ENCODE measurements at places on chromosomes 11 and 22.

GRCh38 chr11:79432138-79432537 lies 8.7 kb downstream of the TENM4 start:
- no peak for DNase-seq

DNA sequence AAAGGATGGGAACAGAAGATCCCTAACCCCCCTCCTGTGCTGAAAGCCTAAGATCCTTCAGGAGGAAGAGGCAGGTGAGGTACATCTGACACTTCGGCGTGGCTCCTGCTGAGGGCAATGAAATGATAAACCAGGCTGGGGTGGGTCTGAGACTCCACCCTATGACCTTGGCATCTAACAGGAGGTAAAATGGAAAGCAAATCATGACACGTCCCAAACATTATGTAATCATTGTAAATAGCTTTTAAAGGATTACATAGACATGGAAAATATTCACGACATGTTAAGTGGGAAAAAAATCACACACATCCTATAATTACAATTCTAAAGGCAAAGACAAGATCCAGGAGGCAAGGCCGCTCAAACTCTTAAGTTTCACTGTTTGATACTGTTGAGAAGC lies 70.5 kb downstream of the LINC01488 start:
- no peak for DNase-seq

GRCh38 chr11:134554861-134555260 lies 142.8 kb upstream of the B3GAT1 start:
- no peak for DNase-seq

DNA sequence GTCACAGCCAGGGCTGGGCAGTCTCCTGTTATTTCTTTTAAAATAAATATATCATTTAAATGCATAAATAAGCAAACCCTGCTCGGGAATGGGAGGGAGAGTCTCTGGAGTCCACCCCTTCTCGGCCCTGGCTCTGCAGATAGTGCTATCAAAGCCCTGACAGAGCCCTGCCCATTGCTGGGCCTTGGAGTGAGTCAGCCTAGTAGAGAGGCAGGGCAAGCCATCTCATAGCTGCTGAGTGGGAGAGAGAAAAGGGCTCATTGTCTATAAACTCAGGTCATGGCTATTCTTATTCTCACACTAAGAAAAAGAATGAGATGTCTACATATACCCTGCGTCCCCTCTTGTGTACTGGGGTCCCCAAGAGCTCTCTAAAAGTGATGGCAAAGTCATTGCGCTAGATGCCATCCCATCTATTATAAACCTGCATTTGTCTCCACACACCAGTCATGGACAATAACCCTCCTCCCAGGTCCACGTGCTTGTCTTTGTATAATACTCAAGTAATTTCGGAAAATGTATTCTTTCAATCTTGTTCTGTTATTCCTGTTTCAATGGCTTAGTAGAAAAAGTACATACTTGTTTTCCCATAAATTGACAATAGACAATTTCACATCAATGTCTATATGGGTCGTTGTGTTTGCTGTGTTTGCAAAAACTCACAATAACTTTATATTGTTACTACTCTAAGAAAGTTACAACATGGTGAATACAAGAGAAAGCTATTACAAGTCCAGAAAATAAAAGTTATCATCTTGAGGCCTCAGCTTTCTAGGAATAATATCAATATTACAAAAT lies 13.4 kb downstream of the OR51B4 start:
- no peak for DNase-seq

GRCh38 chr22:49573109-49573765 lies 254.4 kb downstream of the BRD1 start:
- no peak for DNase-seq

- DNase-seq = no peak
Measured at GRCh38 chr11:126646701-126647557, 291.4 kb downstream of the ST3GAL4 start.

GRCh38 chr11:82811369-82811768 lies 77.7 kb upstream of the FAM181B start:
- no peak for DNase-seq

DNA sequence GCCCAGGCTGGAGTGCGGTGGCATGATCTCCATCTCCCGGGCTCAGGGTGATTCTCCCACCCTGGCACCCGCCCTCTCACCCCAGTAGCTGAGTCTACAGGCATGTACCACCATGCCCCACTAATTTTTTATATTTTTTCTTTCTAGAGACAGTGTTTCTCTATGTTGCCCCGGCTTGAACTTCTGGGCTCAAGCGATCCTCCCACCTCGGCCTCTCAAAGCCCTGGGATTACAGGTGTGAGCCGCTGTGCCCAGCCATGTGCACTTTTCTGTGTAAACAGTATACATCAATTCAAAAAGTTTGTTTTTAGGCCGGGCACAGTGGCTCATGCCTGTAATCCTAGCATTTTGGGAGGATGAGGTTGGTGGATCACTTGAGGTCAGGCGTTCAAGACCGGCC lies 14.7 kb downstream of the GRIK4 start:
- no peak for DNase-seq

GRCh38 chr22:11627436-11627797 lies 3900.6 kb upstream of the OR11H1 start:
- no peak for DNase-seq
